ENCODE measurements at places on chromosomes 7 and 10.

GRCh38 chr10:103280031-103280430 is 3.1 kb downstream of the INA start:
- no peak for DNase-seq

DNA sequence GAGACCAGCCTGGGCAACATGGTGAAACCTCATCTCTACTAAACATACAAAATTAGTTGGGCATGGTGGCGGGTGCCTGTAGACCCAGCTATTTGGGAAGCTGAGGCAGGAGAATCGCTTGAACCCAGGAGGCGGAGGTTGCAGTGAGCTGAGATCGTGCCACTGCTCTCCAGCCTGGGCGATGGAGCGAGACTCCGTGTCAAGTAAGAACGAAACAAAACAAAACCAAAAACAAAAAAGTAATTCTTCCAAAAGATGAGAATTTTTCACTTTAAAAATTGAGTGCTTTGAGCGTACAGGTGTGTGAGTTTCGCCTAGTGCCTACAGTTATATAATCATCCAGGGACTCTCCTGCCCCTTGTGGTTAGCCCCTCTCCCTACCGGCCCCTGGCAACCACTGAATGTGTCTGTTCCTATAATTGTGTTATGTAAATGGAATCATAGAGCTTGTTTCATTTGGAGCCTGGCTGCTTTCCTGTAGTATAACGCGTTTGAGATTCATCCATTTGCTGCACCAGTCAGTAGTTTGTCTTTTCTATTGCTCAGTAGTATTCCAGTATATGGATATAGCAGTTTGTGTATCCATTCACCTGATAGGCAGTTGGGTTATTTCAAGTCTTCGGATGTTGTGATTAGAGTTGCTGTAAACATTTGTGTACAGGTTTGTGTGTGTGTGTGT is 80.0 kb downstream of the RBM33 start:
- no peak for DNase-seq

DNA sequence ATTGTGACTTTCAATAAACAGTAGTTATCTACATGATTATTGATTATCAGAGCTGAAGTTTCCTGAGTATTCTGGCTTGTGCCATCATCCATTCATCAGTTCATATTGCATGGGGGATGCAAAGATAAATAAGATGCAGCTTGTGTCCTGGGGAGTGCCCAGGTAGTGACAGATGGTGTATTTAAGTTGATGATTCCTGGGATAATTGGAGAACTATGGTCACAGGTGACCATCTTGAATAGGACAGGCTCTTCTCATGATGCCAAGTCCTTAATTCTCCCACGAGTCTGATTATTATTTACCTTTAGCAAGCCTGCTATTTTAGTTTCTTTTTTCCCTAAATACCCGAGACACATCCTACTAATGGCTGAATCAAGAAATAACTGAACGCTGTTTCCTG is 64.9 kb downstream of the PLPP4 start:
- DNase-seq = no peak

DNA sequence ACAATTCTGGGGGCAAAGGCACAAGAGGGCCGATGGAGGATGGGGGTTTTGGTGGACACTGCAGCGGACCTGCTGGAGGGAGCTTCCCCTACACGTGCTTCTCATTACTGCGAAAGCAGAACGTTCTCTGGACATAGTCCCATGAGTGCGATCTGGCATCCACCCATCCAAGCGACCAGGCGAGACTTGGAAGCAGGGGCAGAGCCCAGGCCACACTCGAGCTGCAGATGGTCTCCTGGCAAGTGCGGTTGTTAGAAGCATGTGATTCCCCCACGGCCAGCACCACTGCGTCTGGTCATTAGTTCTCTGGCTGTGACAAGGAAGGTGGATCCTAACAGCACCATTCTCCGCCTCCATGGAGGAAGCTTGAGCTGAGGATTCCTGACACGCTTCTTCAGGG is 118.4 kb upstream of the TCERG1L start:
- no peak for DNase-seq

DNA sequence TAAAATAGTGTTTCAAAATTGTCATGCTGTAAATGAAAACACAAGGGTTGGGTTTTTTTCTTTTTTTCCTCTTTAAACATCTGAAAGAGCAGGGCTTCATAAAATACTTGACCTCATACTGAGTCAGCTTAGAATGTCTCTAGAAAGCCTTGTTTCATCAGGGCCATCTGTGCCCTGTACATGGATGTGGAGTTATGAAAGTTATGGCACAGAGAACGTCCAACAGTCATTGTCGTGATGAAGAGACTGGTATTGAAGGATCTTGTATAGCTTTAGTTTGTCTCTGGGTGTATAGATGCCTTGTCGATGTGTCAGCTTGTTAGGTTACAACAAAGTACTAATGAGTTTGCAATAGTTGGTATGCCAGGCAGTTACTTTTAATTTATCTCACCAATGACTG is 127.3 kb downstream of the FAM204A start:
- no peak for DNase-seq

DNA sequence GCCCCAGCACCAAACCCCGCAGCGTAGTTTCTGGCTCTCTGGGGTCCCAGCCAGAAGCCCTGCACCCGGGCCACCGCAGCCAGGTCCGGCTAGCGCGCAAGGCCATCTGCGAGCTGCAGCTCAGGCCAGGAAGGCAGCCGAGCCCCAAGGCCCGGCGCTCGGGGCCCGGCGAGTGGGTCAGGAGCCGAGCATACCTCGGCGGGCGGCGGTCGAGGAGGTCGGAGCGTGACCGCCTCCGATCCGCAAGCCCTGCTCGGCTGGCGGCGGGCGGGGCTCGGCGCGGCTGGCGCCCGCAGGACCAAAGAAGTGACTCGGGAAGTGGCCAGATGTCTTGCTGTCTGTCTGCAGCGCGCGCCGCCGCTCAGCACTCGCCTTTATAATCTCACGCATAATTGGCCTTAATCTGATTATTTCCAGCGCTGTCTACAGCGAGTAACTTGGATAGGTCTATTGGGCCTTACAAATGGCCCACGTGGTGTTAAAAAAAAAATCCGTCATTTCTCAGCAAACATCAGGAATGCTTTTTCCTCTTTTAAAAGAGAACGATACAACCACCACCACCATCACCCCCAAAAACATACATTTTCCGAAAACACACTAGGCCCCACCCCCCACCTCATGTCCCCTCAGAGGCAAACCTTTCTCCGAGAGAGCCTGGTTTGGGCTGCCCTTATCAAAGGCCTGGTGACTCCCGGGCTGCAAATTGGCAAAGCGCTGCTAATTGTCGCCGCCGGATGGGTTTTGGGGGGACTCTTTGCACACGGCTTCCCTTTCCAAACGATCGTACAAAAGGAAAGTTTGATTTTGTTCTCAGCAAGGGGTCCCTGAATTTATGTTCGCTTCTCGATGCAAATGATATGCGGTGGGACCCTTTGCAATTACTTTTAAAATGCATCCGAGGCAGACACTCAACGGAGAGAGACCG is at the start of gene DRGX:
Gene DRGX, minus strand, starts transcription at position 349 of the 925 bp plus-strand sequence. CDS start 649 bp downstream, outside the sequence.
- DNase-seq = no peak

DNA sequence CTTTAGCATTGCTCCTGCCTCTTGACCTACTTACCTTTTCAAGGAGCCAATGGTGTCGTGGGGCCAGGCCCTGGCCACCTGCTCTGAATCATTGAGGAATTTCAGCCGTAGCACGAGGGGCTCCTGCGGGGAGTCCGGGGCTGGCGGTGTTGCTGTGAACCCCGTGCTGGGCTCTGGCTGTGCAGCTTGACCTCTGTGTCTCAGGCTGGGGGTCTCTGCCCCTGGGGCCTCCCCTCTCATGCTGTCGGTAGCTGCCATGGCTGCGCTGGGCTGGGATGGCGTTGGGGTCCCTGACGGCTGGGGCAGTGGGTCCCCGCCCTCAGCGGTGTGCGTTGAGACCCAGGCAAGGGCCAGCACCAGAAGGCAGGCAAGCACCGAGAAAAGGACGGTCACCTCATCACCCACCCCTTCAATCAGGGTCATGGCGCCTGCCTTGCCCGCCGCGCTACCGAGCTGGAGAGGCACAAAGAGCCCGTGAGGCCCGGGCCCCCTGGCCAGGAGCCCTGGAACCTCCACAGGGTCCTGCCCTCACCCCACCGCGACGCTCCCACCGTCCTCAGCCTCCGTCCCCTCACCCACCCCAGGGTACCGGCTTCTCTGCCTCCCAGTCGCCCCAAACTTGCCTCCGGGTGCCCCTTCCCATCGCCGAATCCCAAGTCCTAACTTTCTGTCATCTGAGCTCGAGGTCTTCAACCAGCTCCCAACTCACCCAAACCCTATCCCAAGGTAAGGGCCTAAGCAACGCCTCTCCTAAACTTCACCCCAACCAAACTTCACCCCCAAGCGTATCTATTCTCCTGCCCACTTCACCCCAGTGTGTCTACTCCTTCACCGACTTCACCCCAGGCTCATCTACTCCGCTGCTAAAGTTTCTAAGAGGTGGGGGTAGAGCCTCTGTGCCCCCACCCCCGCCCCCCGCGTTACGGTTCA is 887 bp downstream of the TMUB1 start:
- DNase-seq = no peak

GRCh38 chr7:118843456-118843855 is 619.0 kb downstream of the ANKRD7 start:
- DNase-seq = no peak

- DNase-seq = no peak
Measured at GRCh38 chr10:124315591-124316270, 103.0 kb downstream of the OAT start.

GRCh38 chr10:6958254-6958653 is 378.2 kb upstream of the PRKCQ start:
- DNase-seq = no peak

DNA sequence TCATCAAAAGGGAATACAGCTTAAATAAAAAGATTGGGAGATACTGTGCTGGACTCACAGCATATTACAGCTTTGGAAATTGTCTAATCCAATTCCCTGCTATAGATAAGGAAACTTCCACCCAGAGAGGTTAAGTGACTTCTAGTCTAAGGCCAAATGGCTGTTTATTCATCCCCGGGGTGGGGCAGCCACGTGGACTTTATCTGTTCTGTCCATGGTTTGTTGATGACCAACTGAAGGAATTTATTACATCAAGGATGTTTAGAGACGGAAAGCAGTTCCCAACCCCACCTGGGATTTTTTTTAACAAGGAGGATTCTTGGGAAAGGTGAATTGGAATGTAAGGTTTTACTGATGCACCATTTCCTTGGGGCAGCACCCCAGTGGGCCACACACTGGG is 88.6 kb downstream of the ATXN7L1 start:
- peak; percentile 15 for DNase-seq

- DNase-seq = no peak
Measured at GRCh38 chr10:78348411-78349164, 314.9 kb downstream of the RPS24 start.

GRCh38 chr10:124995605-124996004 is 53.7 kb downstream of the ZRANB1 start:
- no peak for DNase-seq

- no peak for DNase-seq
Measured at GRCh38 chr10:111944331-111944730, 239.2 kb downstream of the GPAM start.

- no peak for DNase-seq
Measured at GRCh38 chr10:104406715-104407650, 53.4 kb downstream of the CFAP58 start.

DNA sequence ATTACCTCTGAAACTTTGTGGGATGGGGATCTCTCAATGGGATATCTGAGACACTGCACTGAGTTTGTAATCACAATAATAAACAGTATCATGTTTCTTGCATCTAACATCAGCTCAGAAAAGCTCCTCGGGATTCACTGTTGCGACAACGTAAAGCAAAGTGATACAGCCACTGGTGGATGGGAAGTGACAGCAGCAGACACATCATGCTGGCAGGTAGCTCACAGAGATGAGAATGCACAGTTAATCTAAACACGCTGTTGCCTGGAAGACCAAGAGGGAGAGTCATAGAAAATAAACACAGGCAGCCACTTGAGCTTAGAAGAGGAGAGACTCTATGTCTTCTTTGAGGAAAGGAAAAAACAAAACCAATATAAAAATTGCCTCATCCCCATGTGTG is 513.8 kb downstream of the MAGI2 start:
- no peak for DNase-seq

DNA sequence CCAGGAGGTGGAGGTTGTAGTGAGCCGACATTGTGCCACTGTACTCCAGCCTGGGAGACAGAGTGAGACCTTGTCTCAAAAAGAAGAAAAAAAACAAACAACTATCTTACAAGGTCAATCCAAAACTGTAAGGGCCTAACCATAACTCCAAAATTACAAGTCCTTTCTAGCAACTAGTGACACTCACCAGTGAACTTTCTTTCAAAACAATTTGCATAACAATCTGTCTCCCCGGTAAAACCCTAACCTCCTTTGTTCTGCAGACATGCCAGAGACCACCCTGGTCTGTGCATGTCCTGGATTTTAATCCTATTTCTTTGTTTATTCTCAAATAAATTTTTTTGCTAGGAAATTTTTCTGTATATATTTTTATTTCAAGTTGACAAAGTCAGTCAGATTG is 68.1 kb downstream of the EXOC6 start:
- no peak for DNase-seq

GRCh38 chr10:106252541-106252940 is 912.0 kb downstream of the SORCS1 start:
- no peak for DNase-seq

DNA sequence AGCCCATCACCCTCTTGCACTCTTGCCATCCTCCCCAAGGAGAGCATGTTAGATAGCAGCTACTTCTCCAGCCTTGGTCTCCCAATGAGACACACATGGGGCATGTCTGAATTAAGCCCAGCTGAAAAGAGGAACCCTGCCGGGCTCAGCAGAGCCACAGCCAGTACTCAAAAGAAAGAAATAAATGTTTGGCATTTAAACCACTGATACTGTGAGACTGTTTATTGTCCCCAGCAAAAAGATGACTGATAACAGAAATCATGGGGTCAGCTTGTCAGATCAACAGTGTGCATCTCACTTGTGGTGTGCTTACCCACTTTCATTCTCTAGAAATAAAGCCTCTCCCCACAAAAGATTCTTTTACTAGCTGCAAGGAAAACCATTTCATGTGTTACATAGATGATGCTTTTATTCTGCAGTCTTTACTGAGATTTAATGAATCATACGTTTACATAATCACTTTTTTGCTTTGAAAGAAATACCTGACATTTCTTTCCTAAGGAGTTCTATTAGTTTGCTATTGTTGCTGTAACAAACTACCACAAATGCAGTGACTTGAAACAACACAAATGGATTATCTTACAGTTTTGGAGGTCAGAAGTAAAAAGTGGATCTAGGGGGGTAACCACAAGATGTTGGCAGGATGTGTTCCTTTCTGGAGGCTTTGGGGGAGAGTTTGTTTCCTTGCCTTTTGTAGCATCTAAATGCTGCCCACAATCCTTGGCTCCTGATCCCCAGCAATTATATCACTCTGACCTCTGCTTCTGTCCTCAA is 20.9 kb downstream of the ANKRD7 start:
- no peak for DNase-seq

GRCh38 chr10:118590334-118590733 is 5.1 kb downstream of the PRLHR start:
- DNase-seq = peak; percentile 59

All from LoVo (cell line).